ENCODE measurements at places on chromosomes 16 and 17.

DNA sequence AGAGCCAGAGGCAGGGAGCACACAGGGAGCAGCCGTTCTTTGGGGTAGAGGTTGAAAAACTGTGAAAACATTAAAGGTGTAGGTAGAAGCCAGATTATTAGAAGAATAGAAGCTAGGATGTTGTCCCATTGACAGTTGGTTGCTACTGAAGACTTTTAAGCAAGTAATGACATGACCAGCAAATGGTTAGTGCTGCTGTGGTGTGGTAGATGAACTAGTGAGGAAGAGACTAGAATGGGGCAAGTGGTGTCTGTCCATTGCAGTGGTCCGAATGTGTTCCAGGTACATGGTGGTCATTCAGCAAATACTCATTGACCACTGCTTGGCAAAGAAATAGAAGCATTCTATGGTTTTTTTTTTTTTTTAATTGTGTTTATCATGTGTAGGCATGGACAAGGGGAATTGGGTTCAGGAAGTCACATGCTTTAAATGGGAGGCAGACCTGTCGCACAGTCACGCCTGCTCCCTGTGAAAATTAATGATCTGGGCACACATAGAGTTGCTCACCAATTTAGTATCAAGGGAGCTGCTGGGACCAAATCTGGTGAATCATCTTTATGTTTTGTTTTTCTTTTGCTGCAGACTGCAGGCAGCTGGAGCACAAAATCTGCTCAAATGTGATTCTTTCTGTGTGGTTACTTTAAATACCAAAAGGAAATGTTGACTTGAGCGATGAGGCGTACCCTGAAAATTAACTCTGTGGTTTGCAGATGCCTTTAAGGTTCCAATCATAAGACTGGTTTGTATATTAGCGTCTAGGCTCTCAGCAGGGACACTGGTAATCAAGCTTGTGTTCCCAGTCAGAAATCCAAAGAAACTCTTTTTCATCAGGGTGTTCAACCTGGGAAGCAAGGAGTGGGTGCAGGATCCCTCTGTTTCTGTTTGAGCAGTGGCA lies 30.7 kb downstream of the YPEL2 start:
- DNase-seq = peak; percentile 69

- DNase-seq = peak; percentile 41
Measured at GRCh38 chr16:81366316-81366932, 51.7 kb downstream of the GAN start.

DNA sequence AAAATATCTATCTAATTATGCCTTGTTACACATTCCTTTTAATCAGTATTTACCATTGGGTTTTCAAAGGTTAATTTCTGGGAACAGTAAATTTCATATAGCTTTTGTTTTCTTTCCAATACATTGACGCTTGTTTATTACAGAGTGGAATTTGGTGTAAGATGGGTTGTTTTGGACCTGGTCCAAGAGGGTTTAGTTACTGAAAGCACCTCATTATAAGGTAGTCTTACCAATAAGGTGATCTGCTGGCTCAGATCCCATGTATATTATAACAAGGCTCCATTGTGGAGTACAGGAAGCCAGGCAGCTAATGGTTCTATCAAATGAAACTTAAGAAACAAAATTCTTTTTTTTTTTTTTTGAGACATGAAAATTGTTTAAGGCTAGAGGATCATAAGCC lies 87.3 kb upstream of the NACA2 start:
- no peak for DNase-seq

GRCh38 chr16:9797306-9797705 lies 384.9 kb downstream of the GRIN2A start:
- no peak for DNase-seq

DNA sequence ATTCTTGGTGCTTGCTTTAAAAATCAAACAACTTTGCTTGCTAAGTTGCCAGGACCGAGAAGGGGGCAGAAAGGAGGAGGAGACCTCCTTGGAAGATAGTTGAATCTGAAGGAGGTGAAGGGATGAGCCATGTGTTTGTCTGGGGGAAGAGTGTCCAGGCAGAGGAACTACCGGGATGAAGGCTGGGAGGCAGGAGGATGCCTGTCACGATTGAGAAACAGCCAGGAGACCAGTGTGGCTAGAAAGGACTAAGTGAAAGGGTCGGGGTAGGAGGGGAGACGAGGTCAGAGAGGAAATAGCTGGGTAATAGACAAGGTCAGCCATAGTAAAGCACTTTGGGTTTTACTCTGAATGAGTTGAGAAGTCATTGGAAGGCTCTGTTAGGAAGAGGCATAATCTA lies 38.9 kb upstream of the CSNK2A2 start:
- no peak for DNase-seq

DNA sequence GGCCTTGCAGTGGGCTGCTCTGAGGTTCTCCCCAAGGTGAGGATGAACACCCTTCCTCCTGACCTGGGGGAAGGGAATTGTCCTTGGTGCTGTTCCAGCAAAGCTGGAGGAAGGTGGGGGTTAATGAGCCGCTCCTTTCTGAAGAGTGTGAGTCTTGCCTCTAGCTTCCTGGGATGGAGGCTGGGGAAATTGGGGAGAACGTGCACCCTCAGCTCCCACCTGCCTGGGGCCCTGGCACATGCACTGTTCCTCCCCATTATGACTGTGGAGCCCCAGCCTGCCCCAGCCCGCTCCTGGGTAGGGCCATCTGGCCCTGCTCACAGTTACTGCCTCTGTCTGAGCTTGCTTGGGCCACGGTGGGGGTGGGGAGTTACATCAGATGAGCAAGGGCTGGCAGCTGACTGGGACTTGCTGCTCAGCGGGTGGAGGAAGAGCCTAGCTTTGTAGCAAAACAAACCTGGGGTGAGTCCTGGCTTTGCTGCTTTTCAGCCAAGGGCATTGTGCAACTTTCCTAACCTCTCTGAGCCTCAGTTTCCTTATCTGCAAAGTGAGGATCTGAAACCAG lies 11.1 kb downstream of the TNS4 start:
- DNase-seq = no peak

- DNase-seq = no peak
Measured at GRCh38 chr16:49482690-49483089, 109.1 kb downstream of the C16orf78 start.

- no peak for DNase-seq
Measured at GRCh38 chr17:41434415-41434814, 6.4 kb downstream of the KRT38 start.

DNA sequence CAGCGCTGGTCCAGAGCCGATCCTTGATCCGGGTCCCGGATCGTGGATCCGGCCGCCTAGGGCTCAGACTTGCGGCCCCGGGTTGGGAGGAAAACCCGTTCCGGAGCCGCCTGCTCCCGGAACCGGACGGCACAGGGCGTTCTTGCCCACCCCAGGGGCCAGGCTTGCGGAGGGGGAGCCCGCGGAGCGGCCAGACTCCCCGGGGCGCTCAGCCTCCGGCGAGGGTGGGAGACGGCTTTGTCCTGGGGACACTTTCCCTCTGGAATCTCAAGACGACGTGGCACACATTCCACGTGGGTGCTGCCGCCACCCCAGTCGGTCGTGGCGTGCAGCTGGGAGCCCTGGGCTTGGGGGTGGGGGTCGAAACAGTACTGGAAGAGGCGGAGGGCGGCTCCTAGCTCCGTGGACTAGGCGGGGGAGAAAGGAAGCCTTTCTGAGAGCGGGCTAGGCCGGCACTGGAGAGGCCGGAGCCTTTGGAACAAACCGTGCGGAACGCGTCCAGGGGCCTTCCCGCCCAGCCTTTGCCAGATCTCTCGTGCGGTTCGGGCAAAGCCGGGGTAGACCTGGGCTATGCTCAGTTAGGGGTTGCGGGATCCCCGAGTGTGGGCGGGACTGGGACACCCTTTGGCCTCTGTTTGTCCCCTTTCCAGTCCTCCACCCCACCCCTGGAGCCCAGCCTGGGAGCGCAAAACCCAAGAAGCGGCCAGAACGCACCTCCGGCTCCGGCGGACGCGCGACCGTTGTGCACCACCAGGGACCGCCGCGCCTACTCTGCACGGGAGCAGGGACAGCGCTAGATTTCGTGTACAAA lies 26.5 kb downstream of the SREBF1 start:
- DNase-seq = no peak

GRCh38 chr17:78378225-78379130 lies at the start of gene PGS1:
TSS of gene PGS1 (plus strand) at chr17:78378649. CDS start at chr17:78378666, 17 bp downstream.
- DNase-seq = peak; percentile 78

DNA sequence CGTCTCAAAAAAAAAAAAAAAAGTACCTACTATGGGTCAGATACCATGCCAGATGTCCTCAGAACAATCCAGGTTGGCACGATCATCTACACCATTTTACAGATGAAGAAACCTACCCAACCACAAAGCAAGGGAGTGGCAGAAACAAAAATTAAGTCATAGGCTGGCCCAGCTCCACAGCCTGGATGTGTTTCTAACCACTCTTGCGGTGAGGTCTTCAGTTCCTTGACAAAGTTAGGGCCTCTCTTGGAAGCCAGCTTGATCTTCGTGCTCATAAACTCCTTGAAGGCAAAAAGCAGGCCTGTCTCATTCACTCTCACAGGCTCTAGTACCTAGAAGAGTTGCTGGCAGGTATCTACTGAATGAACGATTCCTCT lies 6.2 kb downstream of the GGA2 start:
- no peak for DNase-seq

DNA sequence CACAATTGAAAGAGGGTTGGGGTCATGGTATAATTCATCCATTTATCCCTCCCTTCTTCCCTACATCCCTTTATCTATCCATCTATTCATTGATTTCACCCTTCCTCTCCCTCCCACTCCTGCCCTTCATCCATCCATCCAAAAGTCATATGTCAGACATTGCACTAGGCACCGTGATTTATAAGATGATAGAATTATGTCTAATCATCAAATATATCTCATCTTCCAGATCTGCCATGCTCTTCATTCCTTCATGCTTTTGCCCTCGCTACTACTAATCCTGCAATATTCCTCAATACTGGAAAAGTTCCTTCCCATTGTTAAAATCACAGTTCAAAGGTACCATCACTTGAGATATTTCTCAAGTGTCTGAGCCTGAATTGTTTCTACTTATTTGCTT lies 335.2 kb upstream of the CDH11 start:
- DNase-seq = no peak

DNA sequence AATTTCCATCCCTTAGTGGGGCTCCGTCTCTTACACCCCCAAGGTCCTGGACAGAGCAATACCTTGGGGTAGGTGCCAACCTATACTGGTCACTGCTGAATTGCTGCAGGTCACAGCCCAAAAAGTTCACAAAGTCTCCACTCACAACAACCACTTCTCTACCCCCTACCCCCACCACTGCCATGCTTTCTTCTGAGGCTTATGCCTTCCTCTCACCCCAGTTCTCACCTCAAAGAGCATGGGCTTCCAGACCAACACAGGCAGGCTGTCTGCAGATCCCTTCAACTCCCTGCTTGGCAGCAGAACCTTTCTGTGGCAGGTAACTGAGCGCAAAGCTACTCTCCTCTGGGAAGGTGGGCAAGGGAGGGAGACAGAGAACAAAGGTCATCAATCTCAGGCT lies 35.5 kb downstream of the C16orf78 start:
- DNase-seq = no peak

DNA sequence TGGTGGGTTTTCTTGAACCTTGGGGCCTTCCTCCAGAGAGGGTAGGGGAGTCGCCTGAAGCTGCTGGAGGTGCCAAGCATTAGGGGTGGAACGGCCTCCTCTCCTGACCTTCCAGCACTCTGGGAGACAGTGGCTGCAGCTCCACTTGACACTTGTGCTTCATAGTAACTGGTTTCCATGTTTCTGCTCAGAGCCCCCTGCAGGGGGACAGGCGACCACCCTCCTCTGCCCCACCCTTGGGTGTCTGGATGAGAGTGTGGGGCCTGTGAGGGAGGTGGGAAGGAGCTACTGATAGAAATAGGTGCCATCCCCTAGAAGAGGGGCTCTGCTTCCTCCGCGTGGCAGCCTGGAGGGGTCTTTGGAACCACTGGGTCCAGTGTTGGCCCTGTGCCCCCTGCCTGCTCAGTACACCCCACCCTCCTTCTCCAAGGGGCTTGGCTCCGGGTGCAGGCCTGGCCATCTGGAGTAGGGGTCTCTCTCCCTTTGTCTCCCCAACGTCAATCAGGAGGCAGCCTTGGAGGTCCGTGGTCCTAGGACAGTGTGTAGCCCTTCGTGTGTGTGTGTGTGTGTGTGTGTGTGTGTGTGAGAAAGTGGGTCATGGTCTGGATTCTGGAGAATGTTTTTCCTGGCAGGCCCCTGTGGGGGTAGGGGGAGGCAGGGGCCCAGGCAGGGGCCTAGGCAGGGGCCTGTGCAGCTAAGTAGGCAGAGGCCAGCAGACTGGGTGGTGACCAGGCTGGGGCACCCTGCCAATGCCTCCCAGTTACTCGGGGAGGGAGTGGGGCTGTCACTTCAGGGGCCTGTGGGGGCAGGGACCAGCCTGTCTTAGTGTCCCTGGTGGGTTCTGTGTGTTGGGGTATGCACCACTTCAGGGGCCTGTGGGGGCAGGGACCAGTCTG lies 4.9 kb downstream of the LASP1 start:
- no peak for DNase-seq

DNA sequence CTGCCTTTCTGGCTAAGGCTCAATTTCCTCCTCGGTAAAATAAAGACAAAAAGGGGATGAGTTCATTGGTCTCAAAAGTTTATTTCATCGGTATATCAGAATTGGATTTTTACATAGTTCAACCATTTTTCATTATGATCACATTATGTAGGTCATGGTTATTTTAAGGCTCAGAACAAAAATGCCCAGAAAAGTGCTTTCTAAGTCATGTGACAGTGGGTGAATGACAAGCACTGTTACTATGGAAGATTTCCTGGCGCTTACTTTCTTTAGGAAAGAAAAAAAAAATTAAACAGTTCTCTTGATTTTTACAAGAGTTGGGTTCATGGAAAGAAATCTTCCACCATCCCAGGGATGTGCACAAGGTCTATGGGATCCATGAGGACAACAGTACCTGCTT lies 117.9 kb upstream of the CES5A start:
- no peak for DNase-seq

GRCh38 chr16:76441876-76442275 lies 164.7 kb downstream of the CNTNAP4 start:
- no peak for DNase-seq

DNA sequence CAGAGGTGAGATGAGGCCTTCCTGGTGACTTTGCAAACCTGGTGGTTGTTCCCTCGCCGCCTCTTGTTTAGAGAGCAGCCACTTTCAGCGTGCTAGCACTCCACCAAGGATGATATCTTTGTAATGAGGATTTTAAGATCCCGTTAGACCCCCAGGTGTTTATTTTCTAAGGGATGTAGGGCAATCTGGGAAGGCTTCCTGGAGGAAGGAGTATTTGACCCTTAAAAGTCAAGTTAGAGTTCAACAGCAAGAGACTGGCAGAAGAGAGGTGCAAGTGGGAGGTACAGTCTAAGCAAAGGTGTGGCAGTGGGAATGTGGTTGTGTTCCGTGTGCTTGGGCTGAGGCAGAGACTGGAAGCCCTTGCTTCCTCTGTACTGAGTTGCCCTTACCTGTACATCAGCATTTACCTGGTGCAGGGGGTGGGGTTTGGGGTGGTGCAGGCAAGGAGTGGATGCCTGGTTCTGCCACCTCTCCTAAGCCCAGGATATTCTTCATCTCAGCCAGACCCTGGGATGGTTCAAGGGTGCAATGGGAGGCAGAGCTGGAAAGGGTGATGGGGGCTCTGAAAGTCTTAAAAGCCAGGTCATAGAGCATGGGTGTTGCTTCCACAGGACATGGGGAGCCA lies 83.6 kb downstream of the SDR42E1 start:
- no peak for DNase-seq
